ENCODE measurements at places on chromosomes 1 and 21. TPM values are rescaled to one million over a fixed set of nuclear protein-coding genes. Genes with fewer than 3 reads are reported as not detected.

GRCh38 chr1:12372180-12372579, 142.3 kb downstream of the VPS13D start:
- peaks cover 73% of the 10 kb centered on the region for H3K36me3 ChIP-seq
- H3K4me3 ChIP-seq, result no peak overlapping the region
- no peaks in the 10 kb centered on the region for H3K27me3 ChIP-seq
- peaks cover 8% of the 10 kb centered on the region for H3K4me1 ChIP-seq
- H3K27ac ChIP-seq, result no peak overlapping the region
- DNase-seq, result no peak

DNA sequence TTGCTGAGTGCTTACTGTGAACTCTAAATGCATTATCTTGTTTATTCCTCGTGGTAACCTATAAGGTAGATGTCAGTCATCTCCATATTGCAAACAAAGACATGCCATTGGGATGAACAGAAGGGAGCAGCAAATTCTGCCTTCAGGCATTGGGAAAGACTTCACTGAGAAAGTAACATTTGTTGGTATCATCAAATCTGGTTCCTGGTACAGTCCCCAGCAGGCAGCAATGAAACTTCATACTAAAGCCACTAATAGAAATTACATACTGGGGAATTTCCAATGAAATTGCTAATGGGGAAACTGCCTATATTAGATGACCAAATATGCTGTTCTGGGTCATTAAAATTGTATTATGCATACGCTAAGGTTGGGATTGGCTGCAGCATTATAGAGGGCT, 47.3 kb upstream of the ST6GALNAC5 start:
- no peaks in the 10 kb centered on the region for H3K4me1 ChIP-seq
- DNase-seq, result no peak
- H3K27ac ChIP-seq, result no peak overlapping the region
- H3K4me3 ChIP-seq, result no peak overlapping the region
- H3K36me3 ChIP-seq, result no peaks in the 10 kb centered on the region

- no peaks in the 10 kb centered on the region for H3K36me3 ChIP-seq
- H3K4me3 ChIP-seq, result no peak overlapping the region
- H3K27ac ChIP-seq, result no peak overlapping the region
These were observed 62.0 kb upstream of the ABCG1 start for GRCh38 chr21:42156690-42157605.

GRCh38 chr1:42305639-42306038, 29.4 kb downstream of the FOXJ3 start:
- H3K36me3 ChIP-seq, result peaks cover 11% of the 10 kb centered on the region
- no peak overlapping the region for H3K27ac ChIP-seq
- no peak for DNase-seq
- no peaks in the 10 kb centered on the region for H3K27me3 ChIP-seq
- H3K4me3 ChIP-seq, result no peak overlapping the region

DNA sequence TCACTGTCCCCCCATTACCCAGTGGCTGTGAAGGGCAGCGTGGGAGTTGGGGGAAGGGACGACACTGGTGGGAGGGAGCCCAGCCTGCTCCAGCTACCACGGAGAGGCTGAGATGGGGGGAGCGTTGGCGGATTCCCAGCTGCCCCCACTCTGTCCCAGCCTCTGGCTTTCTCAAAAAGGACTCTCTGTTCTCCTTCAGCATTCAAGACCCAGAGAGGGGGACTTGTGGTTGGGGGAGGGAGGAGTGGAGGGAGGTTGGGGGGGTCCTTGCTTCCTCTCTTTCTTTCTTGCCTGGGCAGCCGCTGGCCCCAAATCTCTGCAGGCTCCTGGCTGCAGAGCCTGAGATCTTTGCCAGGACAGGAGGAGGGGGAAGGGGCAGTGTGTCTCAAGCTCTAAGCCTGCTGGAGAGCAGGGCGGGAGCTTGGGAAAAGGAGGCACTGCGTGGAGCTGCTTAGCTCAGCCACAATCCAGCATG, 2.2 kb downstream of the ATP1A2 start:
- H3K27me3 ChIP-seq, result no peaks in the 10 kb centered on the region
- DNase-seq, result peak; percentile 84
- peak overlapping the region; percentile 43 for H3K4me3 ChIP-seq
- no peaks in the 10 kb centered on the region for H3K36me3 ChIP-seq
- peak overlapping the region; percentile 73 for H3K27ac ChIP-seq

GRCh38 chr1:188641566-188642211, 1812.9 kb downstream of the PLA2G4A start:
- no peaks in the 10 kb centered on the region for H3K4me1 ChIP-seq
- H3K27me3 ChIP-seq, result no peaks in the 10 kb centered on the region
- H3K36me3 ChIP-seq, result no peaks in the 10 kb centered on the region
- no peak for DNase-seq
- no peak overlapping the region for H3K27ac ChIP-seq

DNA sequence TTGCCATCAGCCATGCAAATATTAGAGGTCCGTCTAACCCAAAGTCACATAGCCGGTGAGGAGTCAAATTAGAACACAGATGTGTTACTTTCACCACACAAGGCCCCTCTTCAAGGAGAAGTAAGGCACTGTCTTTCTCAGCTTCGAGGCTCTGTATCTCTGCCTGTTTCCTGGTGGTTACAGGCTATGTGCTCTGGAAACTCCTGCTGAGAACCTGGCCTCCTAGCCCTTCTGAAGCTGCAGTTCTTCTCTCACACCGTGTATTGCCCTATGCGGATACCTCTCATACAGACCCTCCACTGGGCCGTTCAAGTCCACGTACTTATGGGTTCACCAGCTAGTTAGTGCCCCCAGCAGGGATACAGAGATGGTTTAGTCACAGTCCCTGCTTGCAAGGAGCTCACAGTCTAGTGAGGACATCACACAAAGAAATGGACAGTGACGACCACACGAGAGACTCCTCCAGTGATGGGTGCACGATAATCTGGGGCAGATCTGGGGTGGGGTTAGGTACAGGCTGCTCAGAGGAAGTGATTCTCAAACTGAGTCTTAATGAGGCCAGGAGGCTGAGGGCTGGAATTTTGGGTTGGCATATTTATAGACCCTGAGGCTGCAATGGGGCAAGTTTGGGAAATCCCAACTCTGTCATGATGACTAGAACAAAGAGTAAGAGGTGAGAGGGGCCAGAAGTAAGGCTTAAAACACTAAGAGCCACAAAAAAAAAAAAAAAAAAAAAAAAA, 22.8 kb upstream of the ELOA start:
- H3K4me3 ChIP-seq, result no peak overlapping the region
- no peaks in the 10 kb centered on the region for H3K27me3 ChIP-seq
- H3K36me3 ChIP-seq, result no peaks in the 10 kb centered on the region
- H3K27ac ChIP-seq, result peak overlapping the region; percentile 26

GRCh38 chr1:25958465-25958864, 39.4 kb downstream of the PAFAH2 start:
- no peak overlapping the region for H3K4me3 ChIP-seq
- DNase-seq, result no peak

DNA sequence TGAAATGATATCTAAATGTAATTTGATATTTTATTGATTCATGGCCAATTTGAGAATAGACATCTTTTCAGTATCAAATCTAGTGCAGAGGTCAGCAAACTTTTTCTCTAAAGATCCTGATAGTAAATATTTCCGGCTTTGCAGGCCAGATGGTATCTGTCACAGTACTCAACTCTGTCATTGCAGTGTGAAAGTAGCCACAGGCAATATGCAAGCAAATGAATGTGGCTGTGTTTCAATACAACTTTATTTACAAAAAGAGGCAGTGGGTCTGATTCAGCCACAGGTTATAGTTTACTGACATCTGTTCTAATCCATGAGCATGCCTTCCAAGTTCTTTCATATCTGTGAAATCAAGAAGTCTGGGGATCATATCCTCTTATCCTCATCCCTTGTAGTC, 221.2 kb downstream of the PRDM2 start:
- H3K36me3 ChIP-seq, result no peaks in the 10 kb centered on the region
- no peak overlapping the region for H3K4me3 ChIP-seq
- no peak overlapping the region for H3K27ac ChIP-seq
- DNase-seq, result no peak
- H3K27me3 ChIP-seq, result no peaks in the 10 kb centered on the region

DNA sequence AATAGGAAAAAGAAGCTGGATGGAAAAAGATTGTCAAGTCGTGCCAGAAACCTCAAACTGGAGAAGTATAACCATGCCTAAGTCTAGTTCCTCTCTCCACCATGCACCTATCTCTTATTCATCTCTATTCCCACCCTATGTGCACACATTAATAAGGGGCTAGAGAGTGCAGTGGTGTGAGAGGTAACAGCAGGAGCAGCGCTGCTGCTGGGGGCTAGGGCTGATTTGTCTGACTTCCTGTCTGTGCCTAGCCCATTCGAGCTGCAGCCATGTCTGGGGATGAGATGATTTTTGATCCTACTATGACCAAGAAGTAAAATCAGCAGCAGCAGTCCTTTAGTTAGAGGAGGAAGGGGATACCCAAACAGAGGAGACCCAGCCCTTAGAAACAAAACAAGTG, 43.0 kb downstream of the TRIM33 start:
- H3K4me3 ChIP-seq, result no peak overlapping the region
- H3K27ac ChIP-seq, result no peak overlapping the region
- H3K27me3 ChIP-seq, result no peaks in the 10 kb centered on the region
- no peaks in the 10 kb centered on the region for H3K36me3 ChIP-seq
- H3K4me1 ChIP-seq, result peaks cover 41% of the 10 kb centered on the region
- DNase-seq, result no peak

DNA sequence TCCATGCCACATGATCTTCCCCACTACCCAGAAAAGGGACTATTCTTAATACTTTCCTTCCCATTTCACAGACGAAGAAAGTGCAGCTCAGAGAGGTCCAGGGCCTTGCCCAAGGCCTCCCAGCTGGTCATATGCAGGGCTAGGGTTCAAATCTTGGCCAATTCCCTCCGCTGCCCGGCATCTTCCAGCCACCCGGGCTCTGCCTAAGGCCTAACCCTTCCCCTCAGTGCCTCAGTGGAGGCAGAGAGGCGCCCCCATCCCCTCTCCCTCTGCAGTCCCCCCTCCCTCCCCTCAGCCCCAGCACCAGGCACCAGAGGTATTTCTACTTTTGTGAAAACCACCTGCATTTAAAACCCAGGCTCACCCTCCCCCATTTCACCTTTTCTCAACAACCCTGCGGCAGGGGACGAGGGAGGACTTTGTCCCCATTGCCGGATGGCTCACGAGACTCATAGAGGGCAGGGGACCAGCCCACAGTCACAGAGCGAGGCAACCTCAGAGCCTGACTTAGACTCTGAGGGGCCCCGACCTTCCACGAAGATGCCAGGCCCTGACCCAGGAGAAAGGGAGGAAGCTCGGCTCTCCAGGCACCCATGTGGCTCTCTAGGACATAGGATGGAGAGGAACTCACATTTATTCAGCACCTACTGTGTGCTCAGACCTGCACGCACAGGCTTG, 12.3 kb downstream of the LAPTM5 start:
- H3K4me3 ChIP-seq, result no peak overlapping the region
- no peaks in the 10 kb centered on the region for H3K27me3 ChIP-seq
- peak overlapping the region; percentile 72 for H3K27ac ChIP-seq

DNA sequence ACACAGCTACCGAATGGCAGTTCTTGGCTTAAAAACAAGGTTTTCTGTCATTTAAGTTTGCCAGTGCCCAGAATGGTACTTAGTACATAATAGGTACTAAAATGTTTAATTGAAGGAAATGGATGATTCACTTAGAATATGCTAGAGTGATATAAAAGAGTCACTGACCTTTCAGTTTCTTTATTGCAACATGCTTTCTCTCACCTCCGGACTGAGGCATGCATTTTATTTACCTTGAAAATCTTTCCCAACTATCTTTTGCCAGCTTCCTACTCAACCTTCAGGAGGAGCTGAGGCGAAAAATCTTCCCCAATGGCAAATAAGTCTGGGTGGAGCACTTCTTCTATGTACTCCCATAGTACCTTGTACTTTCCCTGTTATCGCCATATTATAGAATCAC, 244.9 kb downstream of the ZNF648 start:
- H3K27me3 ChIP-seq, result no peaks in the 10 kb centered on the region
- no peak for DNase-seq
- H3K4me1 ChIP-seq, result no peaks in the 10 kb centered on the region
- no peak overlapping the region for H3K4me3 ChIP-seq
- no peak overlapping the region for H3K27ac ChIP-seq

TMEM201 gene
- 7.6 TPM for total RNA-seq

TTC24 gene
- 0.55 TPM for total RNA-seq

CELA3B gene
- total RNA-seq, result 84.3 TPM

CCDC17 gene
- 5.7 TPM for total RNA-seq

SMYD2 gene
- total RNA-seq, result 8.2 TPM

TNFSF18 gene
- total RNA-seq, result not detected

KIF26B gene
- total RNA-seq, result not detected
